ENCODE measurements at places on chromosomes 13 and 19.

DNA sequence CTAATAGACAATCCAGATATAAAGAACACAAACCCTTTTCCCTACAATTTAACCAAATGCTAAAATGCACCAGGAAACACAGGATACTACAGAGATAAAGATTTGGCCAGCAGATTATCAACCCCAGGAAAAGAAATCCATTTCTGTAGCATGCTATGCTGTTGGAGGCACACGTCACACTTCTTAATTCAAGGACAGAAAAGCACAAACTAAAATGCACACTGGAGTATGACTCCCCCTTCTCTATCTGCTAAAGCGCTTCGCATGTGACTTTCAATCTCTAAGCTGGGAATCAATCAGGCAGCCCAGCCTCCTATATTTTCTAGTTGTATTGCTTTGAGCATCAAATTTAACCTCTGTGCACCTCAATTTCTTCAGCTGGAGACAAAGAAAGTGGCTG lies 22.2 kb downstream of the ABCC4 start:
- DNase-seq: no peak

- no peak for DNase-seq
Measured at GRCh38 chr19:46901701-46902401, 41.1 kb downstream of the ARHGAP35 start.

DNA sequence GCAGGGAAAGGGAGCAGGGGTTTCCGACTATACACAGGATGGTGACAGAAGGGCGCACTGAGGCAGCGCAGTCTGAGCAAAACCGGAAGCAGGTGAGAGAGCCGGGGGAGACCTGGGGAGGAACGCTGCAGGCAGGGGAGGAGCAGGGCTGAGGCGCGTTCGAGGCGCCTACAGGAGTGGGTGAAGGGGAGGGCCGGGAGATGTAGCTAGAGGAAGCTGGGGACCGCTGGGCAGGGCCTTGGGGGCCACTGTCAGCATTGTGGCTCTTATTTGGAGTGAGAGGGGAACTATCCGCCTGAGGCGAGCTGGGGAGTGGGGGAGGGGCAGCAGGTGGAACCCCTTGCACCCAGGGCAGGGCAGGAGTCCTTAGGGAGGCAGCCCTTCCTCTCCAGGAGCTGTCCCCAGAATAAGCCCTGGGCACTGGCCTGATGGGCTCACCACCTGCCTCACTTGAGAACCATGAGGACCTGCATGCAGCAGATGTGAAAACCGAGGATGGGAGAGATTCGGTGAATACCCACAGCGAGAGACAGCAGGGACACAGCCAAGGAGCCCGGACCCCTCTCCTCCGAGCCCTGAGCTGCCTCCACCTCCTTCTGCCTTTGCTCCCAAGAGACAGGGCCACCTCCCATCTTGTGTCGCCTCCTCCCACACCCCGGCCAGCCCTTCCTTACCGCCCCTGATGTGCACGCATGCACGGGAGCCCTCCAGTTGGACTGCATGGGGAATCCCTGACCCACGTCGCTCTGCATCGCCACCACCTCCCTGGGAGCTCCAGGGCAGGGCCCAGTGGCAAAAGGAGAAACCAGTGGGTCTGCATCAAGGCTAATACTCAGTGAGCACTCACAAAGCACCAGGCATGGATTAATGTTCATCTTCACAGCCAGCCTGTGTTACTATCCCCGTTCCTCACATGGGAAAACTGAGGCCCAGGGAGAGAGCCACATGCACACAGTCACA lies 10.3 kb downstream of the AKT2 start:
- no peak for DNase-seq

- DNase-seq: peak; percentile 52
Measured at GRCh38 chr13:26062853-26063444, 11.1 kb upstream of the SHISA2 start.

GRCh38 chr19:32895384-32895783 lies 25.8 kb upstream of the SLC7A9 start:
- DNase-seq: no peak

- DNase-seq: no peak
Measured at GRCh38 chr13:110450941-110451730, 110.4 kb downstream of the RAB20 start.

- no peak for DNase-seq
Measured at GRCh38 chr19:41853768-41854167, 6.3 kb upstream of the RPS19 start.

DNA sequence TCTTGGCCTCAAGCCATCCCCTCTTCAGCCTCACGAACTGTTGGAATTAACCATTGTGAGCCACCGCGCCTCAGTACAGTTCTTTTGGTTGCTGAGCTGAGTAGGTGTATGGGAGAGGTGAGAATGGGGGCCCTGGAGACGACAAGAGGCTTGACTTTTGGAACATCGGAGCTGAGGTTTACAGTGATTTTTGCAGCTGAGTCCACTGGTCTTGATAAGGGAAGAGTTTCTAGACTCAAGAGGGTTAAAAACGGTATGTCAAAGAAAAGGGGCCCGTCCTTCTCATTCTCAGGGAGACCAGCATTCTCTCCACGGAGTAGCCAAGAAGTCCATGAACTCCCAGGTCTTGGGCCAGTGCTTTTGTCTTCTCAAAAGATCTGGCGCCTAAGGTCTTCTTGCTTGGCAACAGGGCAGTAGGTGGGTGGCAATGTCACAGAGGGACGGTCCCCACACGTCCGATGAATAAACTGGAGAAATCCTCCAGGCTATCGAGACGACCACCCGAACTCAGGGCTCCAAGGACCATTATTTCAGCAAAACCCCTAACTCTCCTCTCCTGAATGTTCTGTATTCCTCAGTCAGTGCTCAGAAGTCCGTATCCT lies 6.4 kb upstream of the QTRT1 start:
- DNase-seq: no peak

GRCh38 chr19:40461669-40462221 lies 3.8 kb downstream of the BLVRB start:
- DNase-seq: no peak

- no peak for DNase-seq
Measured at GRCh38 chr13:108304170-108305016, 34.9 kb downstream of the TNFSF13B start.

GRCh38 chr13:75432811-75433244 lies 49.1 kb downstream of the TBC1D4 start:
- no peak for DNase-seq

DNA sequence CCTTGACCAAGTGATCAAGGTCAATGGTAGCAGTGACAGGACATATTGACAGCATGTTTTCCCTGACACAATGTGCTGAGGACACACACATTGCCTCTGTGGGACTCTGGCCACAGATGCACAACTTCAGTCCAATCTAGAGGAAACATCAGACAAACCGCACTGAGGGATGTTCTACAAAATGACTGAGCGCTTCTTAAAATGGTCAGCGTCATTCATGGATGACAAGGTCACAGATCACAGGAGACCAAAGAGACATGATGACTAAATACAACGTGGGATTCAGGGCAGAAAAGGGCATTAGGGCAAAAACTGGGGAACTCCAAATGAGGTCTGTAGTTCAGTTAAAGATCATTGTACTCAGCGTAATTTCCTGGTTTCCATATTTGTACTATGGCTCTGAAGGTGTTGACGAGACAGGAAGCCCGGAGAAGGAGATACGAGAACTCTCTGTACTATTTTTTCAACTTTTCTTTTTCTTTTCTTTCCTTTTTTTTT lies 20.6 kb downstream of the PBX4 start:
- peak; percentile 87 for DNase-seq

- no peak for DNase-seq
Measured at GRCh38 chr19:49438261-49438660, 3.1 kb downstream of the SLC17A7 start.

GRCh38 chr13:40059540-40060232 lies 404.2 kb downstream of the COG6 start:
- DNase-seq: no peak

GRCh38 chr19:6733338-6734095 lies 3.9 kb downstream of the GPR108 start:
- DNase-seq: no peak

DNA sequence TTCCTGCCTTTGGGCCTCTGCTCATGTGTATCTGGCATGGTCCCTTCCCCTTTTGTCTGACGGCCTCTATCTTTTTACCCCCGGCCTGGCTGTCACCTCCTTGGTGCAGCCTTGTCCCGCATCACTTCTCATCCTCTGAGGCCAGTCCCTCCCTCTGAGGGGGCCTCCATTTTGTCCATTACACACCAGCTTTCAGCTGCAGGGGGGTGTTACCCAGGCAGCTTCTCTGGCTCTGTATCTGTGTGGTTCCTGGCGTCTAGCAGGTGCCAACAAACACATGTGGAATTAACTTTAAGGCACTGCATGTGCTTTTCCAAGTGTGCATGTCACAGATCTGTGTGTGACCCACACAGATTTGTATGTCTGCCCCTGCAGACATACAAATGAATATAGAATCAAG lies 52.4 kb downstream of the LYL1 start:
- DNase-seq: no peak

GRCh38 chr13:36360903-36361302 lies 14.7 kb upstream of the SPART start:
- DNase-seq: no peak

DNA sequence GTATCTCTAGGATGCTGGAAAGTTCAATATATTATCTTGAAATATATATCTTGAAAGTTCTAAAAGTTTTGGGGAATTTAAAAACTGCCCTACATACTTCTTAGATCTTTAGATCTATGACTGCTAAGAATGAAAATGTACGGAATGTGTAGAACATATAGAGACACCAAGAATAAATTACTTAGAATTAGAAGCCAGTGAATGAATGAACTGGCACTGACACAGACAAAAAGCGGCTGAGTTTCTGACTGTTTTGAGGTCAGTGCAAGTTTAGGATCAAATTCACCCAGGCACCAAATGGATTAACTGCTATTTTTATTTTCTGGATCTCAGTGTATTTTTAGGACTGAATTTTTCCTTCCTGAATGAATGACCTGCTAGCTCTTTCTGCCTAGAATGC lies 411.2 kb downstream of the KCTD12 start:
- DNase-seq: no peak

GRCh38 chr19:29535214-29535831 lies 9.5 kb downstream of the VSTM2B start:
- no peak for DNase-seq

- DNase-seq: no peak
Measured at GRCh38 chr19:40231544-40232424, 5.3 kb upstream of the CCNP start.

DNA sequence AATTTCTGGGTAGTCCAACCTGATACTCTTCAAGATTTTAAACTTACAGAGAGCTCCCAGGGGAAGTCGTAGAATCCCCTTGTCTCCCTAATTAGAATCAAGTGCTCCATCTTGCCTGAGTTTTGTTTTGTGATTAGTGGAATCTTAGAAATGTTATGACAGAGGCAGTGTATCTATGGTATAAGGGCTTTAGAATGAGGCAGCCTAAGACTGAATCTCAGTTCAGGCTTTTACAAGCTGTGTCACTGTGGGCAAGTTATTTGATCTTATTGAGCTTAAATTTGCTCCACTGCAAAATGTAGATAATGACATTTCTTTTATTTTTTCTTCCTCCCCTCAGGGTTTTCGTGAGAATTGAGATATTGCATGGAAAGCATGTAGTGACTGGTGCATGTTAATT lies 215.5 kb downstream of the POSTN start:
- no peak for DNase-seq

DNA sequence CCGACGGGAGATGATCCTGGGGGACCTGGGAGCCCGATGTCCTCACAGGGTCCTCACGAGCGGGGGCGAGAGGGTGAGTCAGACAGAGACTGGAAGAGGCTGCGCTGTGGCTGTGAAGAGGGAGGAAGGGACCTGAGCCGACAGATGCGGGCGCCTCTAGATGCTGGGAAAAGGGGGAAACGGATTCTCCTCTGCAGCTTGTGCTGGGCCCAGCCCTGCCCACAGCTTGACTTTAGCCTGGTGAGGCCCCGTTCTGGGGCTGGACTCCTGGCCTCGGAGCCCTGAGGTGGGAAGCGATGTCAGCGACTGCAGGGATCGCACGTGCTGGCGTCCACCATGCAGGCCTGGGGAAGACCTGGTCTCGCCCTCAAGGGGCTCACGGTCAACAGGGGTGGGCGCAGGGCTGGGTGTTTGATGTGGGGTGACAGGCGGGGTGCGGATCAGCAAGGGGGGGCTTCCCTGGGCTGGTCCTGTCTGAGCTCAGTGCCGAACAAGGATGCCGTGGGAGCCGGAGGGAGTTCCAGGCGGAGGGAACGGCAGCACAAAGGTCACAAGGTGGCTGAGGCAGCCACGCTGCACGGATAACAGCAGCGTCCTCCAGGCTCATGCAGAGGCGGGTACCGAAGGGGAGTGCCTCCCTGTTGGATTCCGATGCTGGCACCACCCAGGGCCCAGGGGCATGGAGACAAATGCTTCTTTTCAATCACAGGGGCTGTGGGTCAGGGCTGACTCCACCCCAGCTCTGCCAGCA lies 31.8 kb downstream of the PIP5K1C start:
- DNase-seq: no peak

DNA sequence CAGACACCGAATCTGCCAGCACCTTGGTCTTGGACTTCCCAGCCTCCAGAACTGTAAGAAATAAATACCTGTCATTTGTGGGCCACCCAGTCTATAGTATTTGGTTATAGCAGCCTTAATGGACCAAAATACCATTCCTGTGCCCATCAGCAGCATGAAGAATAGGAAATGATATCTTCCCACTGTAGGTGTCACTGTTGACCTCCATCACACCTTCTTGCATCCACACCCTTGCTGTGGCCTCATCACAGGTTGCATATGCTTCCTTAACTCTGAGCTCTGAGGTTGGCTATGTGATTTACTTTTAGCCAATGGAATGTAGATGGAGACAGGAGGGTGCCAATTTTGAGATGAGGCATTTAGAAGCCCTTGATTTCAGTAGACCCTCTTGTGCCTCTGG lies 242.0 kb upstream of the TSHZ3 start:
- DNase-seq: no peak

DNA sequence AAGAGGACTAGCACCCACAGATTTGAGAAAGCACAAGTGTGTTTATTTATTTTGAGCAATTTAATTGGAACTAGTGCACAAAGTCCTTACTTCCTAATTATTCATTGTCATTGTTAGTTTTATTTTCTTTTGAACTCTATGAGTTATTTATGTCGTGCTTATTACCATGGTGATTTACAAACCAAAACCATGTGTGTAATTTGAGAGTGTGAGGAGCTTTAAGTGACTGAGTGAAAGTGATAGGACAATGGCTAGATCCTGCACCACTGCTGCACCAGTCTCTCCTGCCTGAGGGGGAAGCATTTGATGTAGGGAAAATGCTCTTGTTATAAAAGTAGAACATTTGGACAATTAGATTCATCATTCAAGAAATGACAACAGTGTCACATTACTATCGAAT lies 172.3 kb upstream of the KLF12 start:
- no peak for DNase-seq

GRCh38 chr13:34464011-34464410 lies 478.1 kb upstream of the NBEA start:
- DNase-seq: no peak
